ENCODE measurements at places on chromosomes 6 and 20. TPM values are rescaled to one million over a fixed set of nuclear protein-coding genes. Genes with fewer than 3 reads are reported as not detected.

The FILIP1 gene
- total RNA-seq = 0.52 TPM

The ZHX3 gene
- total RNA-seq = 4.9 TPM

The UNC5CL gene
- total RNA-seq = 0.38 TPM

The TAGAP gene
- total RNA-seq = not detected

The GUCA1A gene
- total RNA-seq = not detected

The VSX1 gene
- total RNA-seq = 1.0 TPM

The KCNG1 gene
- 26.2 TPM for total RNA-seq

The RAMACL gene
- total RNA-seq = 0.20 TPM

The HSF2 gene
- total RNA-seq = 5.8 TPM

The TREML2 gene
- total RNA-seq = not detected

The CDK19 gene
- total RNA-seq = 2.7 TPM

The TNXB gene
- 0.57 TPM for total RNA-seq

The LY6G6F gene
- not detected for total RNA-seq

The SH3BGRL2 gene
- 0.40 TPM for total RNA-seq

The BPIFB1 gene
- total RNA-seq = not detected

The ALDH8A1 gene
- 0.29 TPM for total RNA-seq
